Activated T-cell treated with anti-CD3 and anti-CD28 coated beads, Interleukin-2, amount 50 U/mL, for 4 hours (primary cell): ENCODE measurements at places on chromosomes 11 and 22. TPM values are rescaled to one million over a fixed set of nuclear protein-coding genes. Genes with fewer than 3 reads are reported as not detected.

The PKDREJ gene
- not detected for total RNA-seq

The SEC14L2 gene
- 13.2 TPM for total RNA-seq

The CSNK2A3 gene
- total RNA-seq: 1.1 TPM

The TEX12 gene
- not detected for total RNA-seq

The CNIH2 gene
- 1.8 TPM for total RNA-seq

The ISX gene
- not detected for total RNA-seq

- no peak for DNase-seq
These were observed 42.3 kb downstream of the GRAMD1B start for GRCh38 chr11:123472236-123472935.

- no peak for DNase-seq
These were observed 4.9 kb downstream of the LARGE2 start for GRCh38 chr11:45927332-45927683.

DNA sequence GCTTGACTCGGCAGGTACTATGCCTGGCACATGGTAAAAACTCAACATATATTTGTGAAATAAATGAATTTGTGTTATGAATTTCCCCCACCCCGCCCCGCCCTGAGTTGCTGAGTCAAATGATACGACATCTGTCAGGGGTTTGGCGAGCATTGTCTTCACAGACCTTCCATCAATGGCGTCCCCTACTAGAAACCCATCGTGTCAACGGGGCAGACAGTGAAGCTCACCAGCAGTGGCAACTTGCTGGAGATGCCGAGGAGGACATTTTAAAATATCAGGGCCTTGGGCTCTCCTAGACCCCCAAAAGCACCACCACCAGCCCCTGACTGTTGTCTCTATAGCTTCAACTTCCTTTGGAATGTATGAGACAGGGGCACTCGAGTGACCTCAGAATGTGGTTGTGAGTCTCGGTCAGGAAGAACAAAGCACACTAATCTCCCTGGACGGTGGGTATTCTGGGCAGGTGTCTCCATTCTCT lies 761 bp upstream of the NXF1 start:
- DNase-seq: peak; percentile 18

DNA sequence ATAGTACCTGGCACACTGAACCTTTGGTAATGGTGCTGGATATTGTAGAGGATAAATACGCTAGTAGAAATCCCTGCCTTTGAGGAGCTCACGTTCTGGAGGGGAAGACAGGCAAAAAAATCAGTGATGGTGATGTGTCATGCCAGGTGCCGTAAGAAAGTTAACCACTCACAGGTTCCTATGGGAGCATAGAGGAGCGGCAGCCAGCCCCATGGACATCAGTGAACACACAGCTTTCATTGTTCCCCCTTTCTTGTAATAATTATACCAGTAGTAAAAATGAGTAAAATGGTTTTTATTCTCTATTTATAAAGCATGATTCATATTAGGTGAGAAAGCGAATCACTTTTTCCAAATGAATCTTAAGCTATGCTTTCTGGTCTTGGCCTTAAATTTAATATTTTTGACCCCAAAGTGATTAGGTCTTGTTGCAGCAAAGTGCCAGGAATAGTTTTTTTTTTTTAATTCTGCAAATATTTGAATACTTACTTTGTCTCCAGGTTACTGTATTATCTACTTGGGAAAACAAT lies 57.9 kb downstream of the UVRAG start:
- DNase-seq: no peak

DNA sequence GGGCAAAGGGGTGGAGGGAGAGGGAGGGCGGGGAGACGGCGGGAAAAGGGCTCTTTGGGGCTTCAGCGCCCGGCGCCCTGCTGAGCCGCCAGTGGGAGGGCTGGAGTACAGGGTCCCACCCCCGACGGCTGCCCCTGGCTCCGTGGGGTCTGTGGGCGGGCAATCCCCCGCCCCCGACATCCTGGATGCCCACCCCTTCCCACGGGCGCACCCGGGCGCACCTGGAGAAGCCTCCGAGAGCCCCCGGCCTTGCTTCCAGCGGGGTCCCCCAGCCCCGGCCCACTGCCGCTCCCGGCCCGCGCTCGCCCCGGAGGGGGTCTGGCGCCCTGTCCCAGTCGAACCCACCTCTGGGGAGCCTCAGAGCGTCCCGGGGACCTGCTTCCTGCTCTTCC lies 394 bp downstream of the CHRM4 start:
- no peak for DNase-seq

GRCh38 chr11:26144291-26144690 lies 187.6 kb upstream of the ANO3 start:
- DNase-seq: no peak

DNA sequence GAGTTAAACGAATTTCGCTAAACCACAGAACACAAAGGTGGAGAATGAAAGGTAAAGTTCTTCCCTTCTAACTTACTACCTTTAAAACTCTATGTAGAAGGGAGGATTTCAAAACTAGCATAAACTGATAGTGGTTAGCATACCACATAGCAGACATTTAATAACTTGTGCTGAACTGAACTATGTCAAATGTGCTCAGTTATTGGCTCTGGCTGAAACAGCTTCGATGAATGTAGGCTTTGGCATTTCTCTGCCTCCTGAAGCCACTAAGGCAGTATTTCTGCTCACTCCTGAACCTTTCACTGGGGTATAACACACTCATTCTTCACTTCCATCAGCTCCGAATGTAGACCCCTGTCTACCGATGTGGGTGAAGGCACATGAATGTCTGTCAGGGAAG lies 1188.1 kb downstream of the LRRC4C start:
- no peak for DNase-seq

GRCh38 chr22:23207729-23208393 lies 27.6 kb downstream of the BCR start:
- no peak for DNase-seq

- no peak for DNase-seq
These were observed 524 bp upstream of the SLC25A17 start for GRCh38 chr22:40819599-40820140.

DNA sequence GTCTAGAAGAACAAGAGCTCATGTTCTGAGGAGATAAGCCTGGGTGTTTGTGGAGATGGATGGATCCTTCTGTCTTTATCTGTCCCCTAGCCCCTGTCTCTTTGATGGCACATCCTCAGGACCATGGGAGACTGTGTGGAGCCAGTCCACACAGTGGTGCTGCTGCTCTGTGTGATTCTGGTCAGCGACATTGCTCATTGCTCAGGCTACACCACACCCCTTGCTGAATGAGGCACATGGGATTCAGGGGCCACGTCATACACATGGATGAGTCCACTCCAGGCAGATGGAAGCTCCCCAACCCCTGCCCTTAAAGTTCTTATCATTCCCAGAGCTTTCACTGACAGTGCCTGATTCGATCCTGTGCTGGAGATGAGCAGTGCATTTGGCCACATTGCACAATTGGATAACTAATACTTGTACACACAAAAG lies 222.2 kb downstream of the NAV2 start:
- DNase-seq: no peak

DNA sequence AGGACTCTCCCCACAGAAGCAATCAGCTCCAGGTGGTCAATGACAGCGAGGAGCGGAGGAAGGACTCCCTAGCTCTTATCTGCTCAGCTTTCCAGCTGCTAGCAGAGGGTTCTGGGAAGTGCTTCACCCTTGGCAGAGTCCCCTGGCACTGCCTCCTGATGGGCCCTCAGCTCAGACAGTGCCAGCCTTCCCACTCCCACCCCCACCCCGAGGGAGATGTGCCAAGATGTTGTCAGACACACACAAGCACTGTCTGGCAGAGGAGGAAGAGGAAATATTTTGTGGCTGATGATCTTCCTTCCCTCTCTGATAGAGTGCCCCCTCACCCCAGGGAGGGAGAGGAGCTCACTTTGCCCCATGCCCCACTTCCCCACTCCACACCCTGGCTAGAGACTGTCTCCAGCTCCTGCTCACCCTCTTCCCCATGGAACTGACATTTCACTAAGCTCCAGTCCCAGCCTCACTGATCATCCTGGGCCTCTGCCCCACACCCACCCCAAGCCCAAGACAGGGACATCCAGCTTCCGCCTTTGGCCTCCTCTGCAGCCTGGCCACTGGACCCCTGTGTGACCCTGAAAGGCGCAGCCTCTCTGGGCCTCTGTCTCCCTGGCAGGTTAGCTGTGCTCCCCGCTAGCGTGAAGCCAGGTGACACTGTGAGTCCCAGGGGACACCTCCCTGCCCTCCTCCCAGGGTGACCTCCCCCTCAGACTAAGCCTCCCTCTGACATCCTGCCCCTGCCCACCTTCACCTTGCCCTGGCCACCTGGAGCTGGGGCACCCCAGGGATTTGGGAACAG lies 44.5 kb downstream of the SLCO2B1 start:
- DNase-seq: no peak

GRCh38 chr11:19447150-19447566 lies 206.4 kb upstream of the E2F8 start:
- no peak for DNase-seq

GRCh38 chr11:31807799-31808667 lies 3.1 kb downstream of the PAX6 start:
- no peak for DNase-seq
